Activated CD8-positive, alpha-beta memory T cell treated with anti-CD3 and anti-CD28 coated beads for 1 hour (primary cell): ENCODE measurements at places on chromosomes 13 and 19.

- DNase-seq: no peak
Measured at GRCh38 chr13:51066091-51066831, 44.8 kb downstream of the C13orf42 start.

- DNase-seq: no peak
Measured at GRCh38 chr13:45932676-45933075, 81.1 kb upstream of the SIAH3 start.

DNA sequence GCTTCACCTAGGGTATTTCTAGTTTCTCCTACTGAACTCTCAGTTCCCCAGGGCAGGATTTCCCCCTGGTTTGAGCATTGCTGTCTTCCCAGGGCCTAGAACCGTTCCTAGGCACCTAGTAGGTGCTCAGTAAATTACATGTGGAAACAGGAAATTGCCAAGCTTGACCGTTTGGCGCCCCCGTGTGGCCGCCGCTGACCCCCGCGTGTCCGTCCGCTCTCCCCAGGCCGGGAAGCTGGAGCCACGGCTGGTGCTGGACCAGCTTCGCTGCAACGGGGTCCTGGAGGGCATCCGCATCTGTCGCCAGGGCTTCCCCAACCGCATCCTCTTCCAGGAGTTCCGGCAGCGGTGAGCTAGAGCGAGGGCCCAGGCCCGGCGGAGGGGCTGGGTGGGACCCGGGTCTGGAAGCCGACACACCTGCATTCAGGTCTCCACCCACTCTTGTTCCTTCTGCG lies 55.5 kb downstream of the MYH14 start:
- no peak for DNase-seq

GRCh38 chr13:91716436-91717065 lies 318.1 kb downstream of the GPC5 start:
- DNase-seq: no peak

GRCh38 chr19:4064149-4064495 lies 2.6 kb downstream of the ZBTB7A start:
- no peak for DNase-seq
